OCI-LY7 (cell line): ENCODE measurements at places on chromosomes 7 and 10. TPM values are rescaled to one million over a fixed set of nuclear protein-coding genes. Genes with fewer than 3 reads are reported as not detected.

NDUFA5 gene
- total RNA-seq = 71.5 and 74.9 TPM in 2 replicates

EBF3 gene
- not detected in 2 replicates for total RNA-seq

- no peak for DNase-seq
Measured at GRCh38 chr10:23422003-23422411, 16.9 kb upstream of the OTUD1 start.

GRCh38 chr7:139370943-139371313 is 11.2 kb downstream of the LUC7L2 start:
- no peak for DNase-seq

DNA sequence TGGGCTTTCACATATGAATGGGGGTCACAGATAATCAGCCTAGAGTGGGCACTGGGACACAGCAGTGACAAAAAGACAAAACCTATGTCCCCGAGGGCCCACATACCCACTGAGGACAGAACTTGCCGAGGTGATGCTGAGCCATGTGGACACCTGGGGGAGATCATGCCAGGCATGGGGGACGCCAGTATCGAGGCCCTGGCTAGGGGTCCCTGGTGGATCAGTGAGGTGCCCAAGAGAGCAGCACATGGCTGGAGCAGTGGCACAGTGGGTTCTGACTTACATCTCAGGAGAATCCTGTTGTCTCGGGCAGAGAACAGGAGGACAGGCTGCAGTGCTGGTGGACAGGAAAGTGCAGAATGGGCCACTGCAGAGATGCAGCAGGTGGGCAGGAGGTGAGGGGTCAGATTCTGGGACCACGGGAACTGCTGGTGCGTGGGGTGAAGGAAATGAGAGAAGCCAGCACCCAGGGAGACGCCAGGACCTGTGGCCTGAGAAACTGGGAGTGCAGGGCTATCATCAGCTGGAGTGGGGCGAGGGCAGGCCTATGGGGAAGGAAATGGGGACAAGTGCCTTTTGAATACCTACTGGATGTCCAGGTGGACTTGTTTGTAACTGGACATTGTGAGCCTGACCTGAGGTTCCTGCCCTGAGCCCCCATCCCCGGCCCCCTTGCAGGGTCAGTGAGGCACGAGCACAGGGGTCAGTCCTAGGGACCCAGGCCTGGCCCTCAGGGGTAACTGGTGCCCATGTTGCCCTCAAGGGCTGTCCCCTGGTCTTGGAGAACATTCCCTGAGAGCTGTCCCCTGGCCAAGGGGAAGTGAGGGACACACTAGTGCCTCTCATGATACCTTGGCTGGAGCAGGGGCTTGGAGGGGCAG is 91.2 kb upstream of the RET start:
- DNase-seq = no peak

DNA sequence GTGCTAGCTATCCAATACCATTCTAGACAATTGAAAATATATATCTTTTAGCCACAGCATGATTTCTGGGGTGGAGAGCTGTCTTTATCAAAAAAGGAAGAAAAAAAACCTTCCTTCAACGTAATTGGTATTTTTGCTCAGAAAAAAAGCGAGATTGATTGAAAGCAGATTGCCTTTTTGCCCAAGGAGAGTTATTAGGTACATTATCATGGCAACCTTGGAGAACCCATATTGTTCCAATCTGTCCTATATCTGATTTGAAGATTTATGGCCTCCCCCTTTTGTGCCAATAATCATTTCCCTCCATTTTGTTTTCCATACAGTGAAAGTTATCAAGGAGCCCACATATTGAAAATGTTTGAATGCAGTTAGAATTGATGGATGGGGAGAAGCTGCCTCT is 544.5 kb downstream of the KCNMA1 start:
- no peak for DNase-seq

- DNase-seq = no peak
Measured at GRCh38 chr7:114298011-114298410, 116.6 kb upstream of the FOXP2 start.

GRCh38 chr7:109964780-109965179 is 1126.1 kb upstream of the LRRN3 start:
- no peak for DNase-seq

DNA sequence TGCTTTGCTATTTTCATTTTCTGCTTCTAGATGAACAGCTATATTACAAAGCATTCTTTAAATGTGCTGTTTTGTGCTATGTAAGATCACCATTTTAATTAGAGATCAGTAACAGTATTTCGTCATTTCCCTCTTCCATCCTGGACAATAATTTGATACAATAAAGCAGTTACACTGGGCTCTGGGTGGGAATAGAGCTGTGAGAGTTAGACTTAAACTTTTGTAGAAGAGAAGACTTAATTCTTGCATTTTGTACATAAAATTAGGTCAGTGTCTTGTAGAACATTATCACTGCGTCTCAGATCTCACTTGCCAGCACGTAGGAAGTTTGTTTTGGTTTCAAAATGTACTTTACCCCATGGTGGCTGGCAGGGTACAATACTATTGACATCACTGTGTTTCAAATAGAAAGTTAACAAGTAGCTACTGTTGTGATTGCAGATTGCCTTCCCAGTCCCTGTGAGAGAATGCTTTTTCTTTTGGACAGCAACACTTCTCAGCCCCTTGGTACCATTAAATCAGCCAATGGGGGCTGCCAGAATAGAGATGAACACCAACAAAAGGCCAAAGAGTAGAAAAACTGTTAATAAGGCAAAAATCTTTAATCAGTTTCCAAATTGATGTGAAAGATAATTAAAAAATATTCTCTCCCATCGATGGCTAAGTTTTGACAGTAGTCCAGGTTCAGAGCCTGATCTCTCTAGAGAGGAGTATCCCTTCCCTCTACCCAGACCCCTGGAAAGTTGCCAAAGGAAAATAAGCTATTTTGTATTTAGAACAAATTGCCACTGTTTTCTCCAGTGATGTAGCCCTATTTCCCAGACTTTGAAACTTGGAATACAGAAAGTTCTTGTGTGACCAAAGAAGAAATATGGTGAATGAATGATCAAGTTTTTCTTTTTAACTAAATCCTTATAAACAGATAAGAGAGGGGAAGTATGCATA is 35.1 kb downstream of the SMNDC1 start:
- DNase-seq = no peak

GRCh38 chr7:13179775-13180523 is 492.5 kb downstream of the ARL4A start:
- no peak for DNase-seq
